K562 (cell line): ENCODE measurements at places on chromosomes 16 and 17. TPM values are rescaled to one million over a fixed set of nuclear protein-coding genes. Genes with fewer than 3 reads are reported as not detected.

The USP36 gene
- total RNA-seq: 66.8 and 72.8 TPM in 2 replicates

The AOC2 gene
- total RNA-seq: 0.91 and 1.1 TPM in 2 replicates

The GPRC5C gene
- 6.4 and 7.8 TPM in 2 replicates for total RNA-seq

The KRT31 gene
- not detected in 2 replicates for total RNA-seq

The MYH11 gene
- 0.47 and 0.78 TPM in 2 replicates for total RNA-seq

The ZNF287 gene
- total RNA-seq: 0.18 and 0.22 TPM in 2 replicates

The DLX3 gene
- total RNA-seq: not detected in 2 replicates

The MT1F gene
- 0.38 TPM in 1 of 2 replicates, not detected in the other for total RNA-seq

The CYGB gene
- total RNA-seq: 0.13 and 0.24 TPM in 2 replicates

The ABCA3 gene
- total RNA-seq: 22.3 and 23.7 TPM in 2 replicates

The TP53TG3B gene
- 0.34 and 0.66 TPM in 2 replicates for total RNA-seq

The DNAI2 gene
- total RNA-seq: not detected in 2 replicates

The FOXO3B gene
- 3.9 and 5.2 TPM in 2 replicates for total RNA-seq

The KRTAP17-1 gene
- total RNA-seq: not detected in 2 replicates

The CCL14 gene
- total RNA-seq: not detected in 2 replicates

The CDRT15L2 gene
- not detected in 2 replicates for total RNA-seq
